ENCODE measurements at places on chromosomes 5 and 9.

- DNase-seq: no peak
Measured at GRCh38 chr5:118818604-118819003, 169.7 kb downstream of the DTWD2 start.

DNA sequence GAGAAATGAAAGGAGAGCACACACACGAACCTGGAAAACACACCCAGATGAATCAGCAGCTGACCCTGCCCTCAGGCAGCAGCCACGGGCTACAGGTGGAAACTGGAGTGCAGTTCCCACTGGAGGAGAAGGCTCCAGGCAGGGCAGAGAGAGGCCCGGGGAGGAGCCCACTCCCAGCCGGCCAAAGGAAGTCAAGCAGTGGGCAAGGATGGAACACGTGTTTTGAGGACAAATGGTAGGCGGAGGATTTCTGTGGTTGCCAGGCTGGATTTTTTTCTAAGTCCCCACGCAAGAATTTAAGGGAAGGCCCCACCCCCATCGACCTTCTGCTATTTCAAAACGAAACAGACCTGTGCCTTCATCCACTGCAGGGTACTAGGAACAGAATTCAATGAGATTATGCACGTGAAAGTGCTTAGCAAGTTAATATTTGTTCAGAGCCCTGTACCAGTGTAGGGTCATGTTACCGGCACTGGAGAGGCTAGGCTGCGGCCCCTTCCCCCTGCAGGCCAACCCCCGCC lies 6.8 kb downstream of the EPB41L4B start:
- DNase-seq: no peak

DNA sequence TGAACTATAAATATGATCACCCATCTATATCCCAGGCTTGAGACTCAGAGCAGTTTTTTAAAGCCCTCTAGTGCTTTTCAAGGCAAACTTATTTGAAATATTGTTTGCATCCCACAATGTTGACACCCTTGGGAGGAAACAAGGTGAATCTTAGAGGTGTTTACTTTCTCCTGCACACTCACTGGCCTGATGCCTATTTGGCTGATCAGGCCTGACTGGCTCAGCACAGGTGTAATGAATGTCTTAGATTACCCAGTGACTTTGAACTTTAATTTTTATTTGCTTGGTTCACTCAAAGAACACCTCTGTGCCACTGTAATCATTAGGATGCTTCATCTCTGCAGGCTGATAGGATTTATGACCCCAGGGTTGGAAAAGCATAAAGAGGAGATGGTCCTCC lies 158.3 kb downstream of the KCTD16 start:
- no peak for DNase-seq

DNA sequence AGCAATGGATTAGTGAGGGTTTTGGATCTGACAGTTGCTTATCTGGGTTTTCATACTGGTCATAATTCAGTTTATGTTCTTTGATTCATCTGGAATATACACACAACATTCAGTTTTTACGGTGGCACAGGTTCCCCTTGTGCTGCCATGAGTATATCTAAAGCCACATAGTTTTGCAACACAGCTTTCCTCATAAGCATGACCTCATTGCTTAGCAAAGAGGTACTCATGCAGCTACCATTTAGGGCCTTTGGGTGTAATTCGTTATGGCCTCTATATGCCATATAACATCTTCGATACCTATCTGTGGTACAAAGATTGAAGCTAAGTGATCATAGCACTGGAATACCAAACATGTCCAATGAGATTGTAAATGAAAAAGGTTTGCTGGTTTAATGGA lies 2.9 kb upstream of the RBM22 start:
- no peak for DNase-seq

GRCh38 chr5:129244478-129244877 lies 149.9 kb downstream of the ISOC1 start:
- no peak for DNase-seq

- no peak for DNase-seq
Measured at GRCh38 chr5:15365070-15365469, 134.9 kb upstream of the FBXL7 start.

DNA sequence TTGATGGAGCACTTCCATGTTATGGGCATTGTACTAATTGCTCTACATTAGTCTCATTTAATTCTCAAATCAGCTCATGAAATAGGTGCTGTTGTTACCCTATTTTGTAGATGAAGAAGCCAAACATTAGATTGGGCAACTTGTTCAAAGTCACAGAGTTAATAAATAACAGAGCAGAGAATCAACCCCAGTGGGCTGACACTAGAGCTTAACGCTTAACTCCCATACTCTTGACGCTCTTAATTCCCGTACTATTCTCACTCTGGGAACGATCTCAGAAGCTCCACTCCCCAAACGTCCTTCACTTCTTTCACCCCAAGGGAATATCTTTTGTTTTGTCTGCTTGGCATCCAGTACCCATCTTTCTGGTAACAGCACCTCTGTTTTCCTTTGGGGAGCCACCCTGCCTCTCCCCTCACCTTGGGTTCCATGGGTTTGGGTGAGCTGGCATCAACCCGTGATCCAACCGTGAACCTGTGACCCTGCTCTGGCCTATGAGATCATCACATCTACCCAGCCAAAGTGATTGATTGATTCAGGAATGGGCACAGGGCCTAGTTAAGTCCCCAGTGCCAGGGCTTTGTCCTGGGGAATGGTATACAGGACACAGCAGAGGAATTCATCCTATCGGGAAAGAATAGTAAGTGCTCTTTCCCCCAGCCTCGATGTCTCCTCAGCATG lies 169.2 kb downstream of the NR3C1 start:
- no peak for DNase-seq

DNA sequence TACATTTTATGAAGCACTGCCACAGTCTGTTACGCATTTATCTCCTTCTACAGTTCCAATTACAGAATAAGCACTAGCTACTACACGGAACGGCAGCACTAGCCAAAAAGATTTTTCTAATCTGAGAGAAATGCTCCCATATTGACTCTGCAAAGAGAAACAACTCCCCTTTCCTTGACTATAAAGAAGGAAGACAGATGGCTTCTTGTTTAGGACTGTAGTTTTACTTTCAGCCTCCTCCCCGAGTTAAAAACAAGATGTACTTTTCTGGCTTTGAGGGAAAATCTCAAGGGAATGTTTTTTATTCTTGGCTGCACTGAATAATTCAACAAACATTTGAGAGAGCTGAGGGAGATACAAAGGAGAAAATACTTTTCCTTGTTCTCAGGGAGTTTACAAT lies 1.9 kb upstream of the SLC44A1 start:
- DNase-seq: no peak

DNA sequence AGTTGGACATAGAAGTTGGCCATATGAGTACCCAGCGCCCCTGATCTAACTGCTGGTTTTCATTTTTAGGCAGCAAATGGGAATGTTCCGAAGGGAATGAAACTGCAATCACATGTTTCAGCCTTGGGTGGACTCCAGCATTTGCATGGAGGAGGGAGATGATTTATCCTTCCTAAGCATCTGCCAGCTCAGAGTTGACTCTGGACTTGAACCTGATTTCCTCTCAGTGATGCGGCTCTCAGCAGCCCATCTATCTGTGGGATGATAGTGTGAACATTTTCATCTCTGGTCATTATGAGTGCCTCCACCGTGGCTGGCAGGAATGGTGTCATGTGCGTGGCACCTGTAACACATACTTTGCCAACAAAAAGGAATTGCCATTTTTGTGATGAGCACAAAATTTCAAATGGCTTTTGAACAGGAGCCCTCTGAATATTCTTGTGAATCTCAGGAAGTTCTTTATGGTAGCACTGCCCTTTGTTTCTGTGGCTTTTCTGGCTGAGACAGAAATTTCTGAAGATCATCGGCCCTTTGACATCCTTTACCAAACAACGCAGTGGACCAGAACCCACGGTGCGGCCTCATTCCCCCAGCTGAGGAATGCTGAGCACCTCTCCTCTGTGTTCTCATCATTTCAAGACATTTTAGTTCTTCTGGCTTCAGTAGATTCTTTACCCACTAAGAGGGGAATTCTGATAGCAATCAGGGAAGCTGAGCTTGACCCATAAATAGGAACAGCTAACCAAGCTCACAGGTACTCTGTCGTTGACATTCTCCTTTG lies 28.5 kb downstream of the FUBP3 start:
- DNase-seq: no peak

- no peak for DNase-seq
Measured at GRCh38 chr9:121838746-121839669, 187.6 kb downstream of the DAB2IP start.

DNA sequence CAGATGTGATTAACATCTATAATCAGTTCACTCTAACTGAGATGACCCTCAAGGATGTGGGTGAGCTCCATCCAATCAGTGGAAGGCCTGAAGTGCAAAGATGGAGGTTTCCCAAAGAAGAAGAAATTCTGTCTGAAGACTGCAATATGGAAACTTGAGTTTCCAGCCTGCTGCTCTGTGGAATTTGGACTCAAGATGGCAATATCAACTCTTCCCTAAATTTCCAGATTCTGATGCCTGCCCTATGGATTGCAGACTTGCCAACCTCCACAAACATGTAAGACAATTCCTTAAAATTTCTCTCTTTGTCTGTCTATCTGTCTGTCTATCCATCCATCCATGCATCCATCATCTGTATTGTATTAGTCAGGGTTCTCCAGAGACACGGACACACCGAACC lies 85.9 kb downstream of the ICE1 start:
- DNase-seq: no peak

- DNase-seq: no peak
Measured at GRCh38 chr5:124669956-124670721, 76.3 kb downstream of the ZNF608 start.

DNA sequence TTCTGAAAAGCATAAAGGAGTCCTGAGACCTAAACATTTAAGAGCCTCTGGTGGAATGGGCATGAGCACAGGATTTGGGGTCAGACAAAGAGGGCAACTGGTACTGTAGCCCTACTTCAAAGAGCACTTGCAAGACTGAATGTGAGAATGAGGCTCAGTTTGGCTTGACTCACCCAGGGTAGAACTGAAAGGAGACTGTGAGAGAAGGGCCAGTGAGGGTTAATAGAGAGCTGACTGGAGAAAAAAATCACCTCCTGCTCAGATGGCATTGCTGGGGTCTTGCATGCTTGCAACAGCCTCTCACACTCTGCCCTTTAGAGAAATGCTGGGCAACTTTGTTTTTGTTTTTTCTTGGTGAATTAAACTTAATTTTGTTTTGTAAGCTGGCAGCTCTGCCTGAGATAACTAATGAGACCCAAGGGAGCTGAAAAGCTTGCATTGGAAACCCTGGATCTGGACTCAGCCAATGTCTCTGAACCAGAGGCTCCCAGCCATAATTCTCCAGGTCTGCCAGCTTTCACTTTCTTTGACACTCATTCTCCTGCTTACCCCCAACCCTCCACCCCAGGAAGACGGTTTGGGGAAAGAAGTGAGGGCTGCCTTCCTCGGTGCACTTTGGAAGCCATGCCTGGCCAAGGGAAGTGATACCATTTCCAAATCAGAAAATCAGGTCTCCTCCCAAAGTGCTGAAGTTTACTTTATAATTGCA lies 161.1 kb upstream of the PANK3 start:
- DNase-seq: no peak
